ENCODE measurements at places on chromosomes 5 and 9. TPM values are rescaled to one million over a fixed set of nuclear protein-coding genes. Genes with fewer than 3 reads are reported as not detected.

The ZNF462 gene
- polyA plus RNA-seq, result 5.3 TPM

The SEMA6A gene
- 34.2 TPM for polyA plus RNA-seq

The LRSAM1 gene
- polyA plus RNA-seq, result 29.4 TPM

The FRMD3 gene
- polyA plus RNA-seq, result 18.7 TPM

The SOWAHA gene
- polyA plus RNA-seq, result 9.5 TPM

The LHX2 gene
- polyA plus RNA-seq, result 283 TPM

The COL15A1 gene
- polyA plus RNA-seq, result 1.1 TPM

The BSPRY gene
- 20.8 TPM for polyA plus RNA-seq

The PCDHA6 gene
- 0.48 TPM for polyA plus RNA-seq

The RPS23 gene
- 2,515 TPM for polyA plus RNA-seq

The PFN3 gene
- polyA plus RNA-seq, result not detected

The RAPGEF1 gene
- 44.2 TPM for polyA plus RNA-seq

The GOLM1 gene
- polyA plus RNA-seq, result 215 TPM

The WNT8A gene
- not detected for polyA plus RNA-seq

The CDH6 gene
- 1.9 TPM for polyA plus RNA-seq

The IFNA2 gene
- not detected for polyA plus RNA-seq

The PTGS1 gene
- polyA plus RNA-seq, result 1.4 TPM

The SHISAL2B gene
- not detected for polyA plus RNA-seq

The KCNV2 gene
- not detected for polyA plus RNA-seq

Measured in brain (organoid and tissue), 16 donors.